GM23338 (cell line): ENCODE measurements at places on chromosomes 6 and 20. TPM values are rescaled to one million over a fixed set of nuclear protein-coding genes. Genes with fewer than 3 reads are reported as not detected.

- no peaks in the 10 kb centered on the region for H3K36me3 ChIP-seq
- H3K27ac ChIP-seq, result 0 out of 2 replicates have a peak overlapping the region, but pooled peaks have one; percentile 45
Measured at GRCh38 chr6:36793296-36793912, 45.8 kb downstream of the CPNE5 start.

SLC22A2 gene
- total RNA-seq, result 0.35 and 1.1 TPM in 2 replicates

- no peaks in the 10 kb centered on the region for H3K36me3 ChIP-seq
- no peak for DNase-seq
- no peak overlapping the region for H3K27ac ChIP-seq
Measured at GRCh38 chr6:52976591-52977035, 18.5 kb downstream of the GSTA4 start.

DNA sequence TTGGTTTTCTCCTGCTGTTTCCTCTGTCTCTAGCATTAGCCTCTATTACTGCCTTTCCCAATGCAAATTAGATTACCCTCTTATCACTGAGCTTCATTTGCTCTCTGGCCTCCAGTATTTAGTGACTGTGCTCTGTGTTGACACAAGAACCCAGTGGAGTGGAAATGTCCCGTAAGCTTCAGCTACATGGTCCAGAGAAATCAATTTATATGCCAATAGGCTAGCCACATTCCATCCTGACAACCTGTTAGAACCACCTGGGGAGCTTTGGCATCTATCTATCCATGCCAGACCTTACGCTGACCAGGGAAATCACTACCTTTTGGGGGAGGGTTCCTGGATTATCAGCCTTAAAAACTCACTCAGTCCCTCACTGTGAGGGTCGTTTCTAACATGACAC is 459.6 kb downstream of the UTRN start:
- H3K4me3 ChIP-seq, result no peak overlapping the region
- no peaks in the 10 kb centered on the region for H3K27me3 ChIP-seq
- no peaks in the 10 kb centered on the region for H3K36me3 ChIP-seq
- DNase-seq, result peak; percentile 43
- peaks cover 13% of the 10 kb centered on the region for H3K4me1 ChIP-seq
- H3K27ac ChIP-seq, result no peak overlapping the region

GRCh38 chr6:70103798-70104197 is 199.1 kb downstream of the COL9A1 start:
- peaks cover 9% of the 10 kb centered on the region; the same call in 1 of the 2 replicates for H3K4me1 ChIP-seq
- H3K36me3 ChIP-seq, result no peaks in the 10 kb centered on the region
- H3K4me3 ChIP-seq, result no peak overlapping the region
- DNase-seq, result peak; percentile 47

- H3K4me1 ChIP-seq, result peaks cover 15% of the 10 kb centered on the region
- H3K36me3 ChIP-seq, result no peaks in the 10 kb centered on the region
- DNase-seq, result no peak
- H3K27me3 ChIP-seq, result no peaks in the 10 kb centered on the region
- H3K4me3 ChIP-seq, result no peak overlapping the region
Measured at GRCh38 chr6:12827921-12828320, 111.4 kb downstream of the PHACTR1 start.

DNA sequence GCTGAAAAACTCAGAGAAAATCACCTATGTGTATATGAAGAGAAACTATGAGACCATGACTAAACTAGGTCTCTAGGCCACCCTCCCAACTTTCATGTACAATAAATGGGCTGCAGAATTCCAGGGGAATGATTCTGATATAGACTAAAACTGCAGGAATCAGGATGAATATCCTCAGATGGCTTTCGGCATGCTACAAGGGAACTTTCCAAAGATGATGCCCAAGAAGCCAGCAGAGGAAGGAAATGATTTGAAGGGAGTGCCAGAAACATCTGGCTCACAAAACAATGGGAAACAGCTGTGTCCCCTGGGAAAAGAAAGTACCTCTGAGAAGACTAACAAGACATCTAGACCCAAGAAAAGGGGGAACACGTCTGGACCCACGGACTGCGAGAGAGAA is 41.1 kb downstream of the PLN start:
- no peak overlapping the region for H3K27ac ChIP-seq
- no peaks in the 10 kb centered on the region for H3K36me3 ChIP-seq

GRCh38 chr6:134193536-134194498 is 124.1 kb downstream of the SGK1 start:
- no peak for DNase-seq
- no peaks in the 10 kb centered on the region for H3K36me3 ChIP-seq
- peaks cover 18% of the 10 kb centered on the region for H3K4me1 ChIP-seq
- no peak overlapping the region for H3K27ac ChIP-seq
- no peak overlapping the region for H3K4me3 ChIP-seq

- no peak overlapping the region for H3K27ac ChIP-seq
- no peaks in the 10 kb centered on the region for H3K27me3 ChIP-seq
- DNase-seq, result no peak
- H3K4me1 ChIP-seq, result peaks cover 6% of the 10 kb centered on the region; the same call in 1 of the 2 replicates
Measured at GRCh38 chr20:36150489-36150846, 4.1 kb upstream of the EPB41L1 start.

GRCh38 chr6:6784514-6785162 is 196.1 kb downstream of the LY86 start:
- peaks cover 5% of the 10 kb centered on the region; the same call in 1 of the 2 replicates for H3K4me1 ChIP-seq
- H3K27me3 ChIP-seq, result no peaks in the 10 kb centered on the region
- H3K36me3 ChIP-seq, result no peaks in the 10 kb centered on the region
- DNase-seq, result no peak
- no peak overlapping the region for H3K4me3 ChIP-seq
- H3K27ac ChIP-seq, result no peak overlapping the region

GRCh38 chr20:61684583-61685235 is 381.0 kb downstream of the TAF4 start:
- no peak for DNase-seq
- H3K4me3 ChIP-seq, result no peak overlapping the region
- no peaks in the 10 kb centered on the region for H3K36me3 ChIP-seq
- no peaks in the 10 kb centered on the region for H3K27me3 ChIP-seq
- H3K27ac ChIP-seq, result no peak overlapping the region

ULBP2 gene
- total RNA-seq, result 1.1 TPM in 1 of 2 replicates, not detected in the other
